ENCODE measurements at places on chromosomes 2 and 18.
A peak's percentile ranks its signal among the peaks of the same experiment; 100 is the strongest.

- no peak for DNase-seq
Observed at GRCh38 chr18:63773551-63773950, 1.7 kb upstream of the SERPINB7 start.

- DNase-seq: no peak
Observed at GRCh38 chr2:155350783-155351580, 652.5 kb downstream of the KCNJ3 start.

- peak; percentile 74 for DNase-seq
Observed at GRCh38 chr2:84881581-84882413, 913 bp upstream of the TRABD2A start.

- no peak for DNase-seq
Observed at GRCh38 chr2:143907801-143908200, 612.1 kb downstream of the ZEB2 start.

GRCh38 chr2:226839161-226839560, 3.3 kb downstream of the RHBDD1 start:
- no peak for DNase-seq

DNA sequence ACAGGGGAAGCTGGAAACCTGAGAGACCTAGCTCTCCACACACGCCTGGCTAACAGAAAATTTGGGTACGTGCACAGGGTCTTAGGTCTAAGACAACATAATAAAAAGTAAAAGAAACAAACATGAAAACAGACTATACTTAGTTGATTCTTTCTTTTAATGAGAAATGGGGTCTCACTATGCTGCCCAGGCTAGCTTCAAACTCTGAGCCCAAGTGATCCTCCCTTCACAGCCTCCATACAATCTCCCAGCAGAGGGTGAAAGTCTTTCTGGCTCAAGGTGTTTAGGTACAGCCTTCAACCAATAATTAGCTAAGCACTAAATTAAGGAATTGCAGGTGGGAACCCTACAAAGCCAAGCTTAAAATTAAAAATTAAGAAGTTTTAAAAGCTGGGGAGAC, 116.2 kb downstream of the MEMO1 start:
- DNase-seq: no peak

- no peak for DNase-seq
Observed at GRCh38 chr2:148493822-148494563, 150.6 kb upstream of the EPC2 start.

- no peak for DNase-seq
Observed at GRCh38 chr18:42230636-42231035, 275.6 kb downstream of the PIK3C3 start.

DNA sequence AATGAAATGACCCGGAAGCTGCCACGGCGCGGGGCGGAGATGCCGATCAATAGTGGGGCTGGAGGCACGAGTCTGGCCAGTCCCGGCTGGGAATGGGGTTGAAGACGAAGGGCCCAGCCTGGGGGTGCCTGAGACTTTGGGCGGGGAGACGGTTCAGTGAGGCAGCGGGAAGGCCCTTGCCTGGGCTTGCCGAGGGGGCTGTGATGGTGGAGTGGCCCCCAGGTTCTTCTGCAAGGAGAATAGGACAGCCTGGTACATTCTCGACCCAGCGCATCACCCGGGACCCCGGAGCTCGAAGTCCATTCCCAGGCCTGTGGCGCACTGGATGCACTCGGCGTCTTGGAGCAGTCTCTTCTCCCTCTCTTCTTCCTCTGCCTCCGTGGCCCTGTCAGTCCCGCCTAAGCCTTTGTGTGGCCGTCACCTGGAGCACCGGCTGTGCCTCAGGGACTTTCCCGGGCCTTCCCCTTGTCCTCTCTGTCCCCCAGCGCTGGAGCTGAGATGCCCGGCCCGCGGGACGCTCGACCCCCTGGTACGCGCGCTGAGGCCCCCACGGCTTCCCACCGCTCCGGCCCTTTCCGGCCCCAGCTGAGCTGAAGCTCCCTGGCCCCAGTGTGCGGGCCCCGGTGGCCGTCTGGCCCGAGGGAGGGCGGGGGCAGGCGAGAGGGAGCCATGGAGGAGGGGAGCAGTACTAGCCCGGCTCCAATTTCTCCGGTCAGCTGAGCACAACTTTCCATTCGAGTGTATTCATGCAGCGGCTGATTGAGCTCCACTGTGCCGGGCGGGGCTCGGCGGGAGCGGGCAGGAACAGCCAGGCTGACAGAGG, 8.0 kb downstream of the SIX3 start:
- DNase-seq: no peak

DNA sequence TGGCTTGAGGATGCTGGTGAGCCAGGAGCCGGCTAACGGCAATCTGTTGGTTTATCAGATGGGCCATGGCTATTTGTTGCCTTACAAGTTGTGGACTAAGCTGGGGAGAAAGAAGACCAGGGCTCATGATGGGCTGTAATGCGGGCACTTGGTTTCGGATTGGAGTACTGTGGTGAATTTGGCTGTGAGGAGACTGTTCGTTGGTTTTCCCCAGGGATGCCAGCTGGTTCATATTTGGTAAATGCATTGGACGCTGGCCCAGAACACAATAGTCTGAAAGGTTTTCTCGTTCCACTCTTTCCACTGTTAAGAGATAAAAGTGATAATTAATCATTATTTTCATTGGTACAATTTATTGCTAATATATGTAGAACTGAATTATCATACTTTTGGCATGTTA, 108.9 kb downstream of the SATB2 start:
- no peak for DNase-seq

GRCh38 chr18:77218642-77219041, 31.0 kb upstream of the GALR1 start:
- DNase-seq: no peak

- no peak for DNase-seq
Observed at GRCh38 chr2:113212245-113213060, 38.7 kb downstream of the PSD4 start.

GRCh38 chr2:219522111-219523030, 8.1 kb downstream of the ASIC4 start:
- peak; percentile 92 for DNase-seq
